Lower leg skin (tissue), 4 donors: ENCODE measurements at places on chromosomes 5 and 9.

DNA sequence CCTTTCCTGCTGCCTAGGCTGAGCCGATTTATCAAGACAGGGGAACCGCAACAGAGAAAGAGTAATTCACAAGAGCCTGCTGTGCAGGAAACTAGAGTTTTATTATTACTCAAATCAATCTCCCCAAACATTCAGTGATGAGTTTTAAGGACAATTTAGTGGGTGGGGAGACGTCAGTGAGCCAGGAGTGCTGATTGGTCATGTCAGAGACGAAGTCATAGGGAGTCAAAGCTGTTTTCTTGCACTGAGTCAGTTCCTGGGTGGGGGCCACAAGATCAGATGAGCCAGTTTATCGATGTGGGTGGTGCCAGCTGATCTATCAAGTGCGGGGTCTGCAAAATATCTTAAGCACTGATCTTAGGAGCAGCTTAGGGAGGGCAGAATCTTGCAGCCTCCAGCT, 19.0 kb downstream of the SNX24 start:
- no peak for DNase-seq

DNA sequence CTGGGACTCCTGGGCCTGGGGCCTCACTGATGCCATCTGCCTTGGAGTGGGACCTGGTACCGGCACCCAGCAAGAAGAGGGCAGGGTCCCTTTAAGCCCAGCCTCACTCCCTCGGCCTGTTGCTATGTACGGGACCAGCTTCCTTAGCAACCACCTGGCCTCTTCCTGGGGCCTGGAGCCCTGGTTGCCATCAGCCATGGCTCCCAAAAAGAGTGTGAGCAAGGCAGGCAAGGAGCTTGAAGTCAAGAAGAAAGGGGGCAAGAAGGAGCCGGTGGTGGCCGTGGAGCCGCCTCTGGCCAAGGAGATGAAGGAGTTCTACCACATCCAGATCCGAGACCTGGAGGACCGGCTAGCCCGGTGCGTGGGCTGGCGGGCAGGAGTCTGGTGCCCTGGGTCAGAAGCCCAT, at the start of gene CFAP157:
TSS of gene CFAP157 (plus strand) at position 153 of the 406 bp plus-strand sequence. CDS start at position 197, 44 bp downstream.
- DNase-seq = no peak

DNA sequence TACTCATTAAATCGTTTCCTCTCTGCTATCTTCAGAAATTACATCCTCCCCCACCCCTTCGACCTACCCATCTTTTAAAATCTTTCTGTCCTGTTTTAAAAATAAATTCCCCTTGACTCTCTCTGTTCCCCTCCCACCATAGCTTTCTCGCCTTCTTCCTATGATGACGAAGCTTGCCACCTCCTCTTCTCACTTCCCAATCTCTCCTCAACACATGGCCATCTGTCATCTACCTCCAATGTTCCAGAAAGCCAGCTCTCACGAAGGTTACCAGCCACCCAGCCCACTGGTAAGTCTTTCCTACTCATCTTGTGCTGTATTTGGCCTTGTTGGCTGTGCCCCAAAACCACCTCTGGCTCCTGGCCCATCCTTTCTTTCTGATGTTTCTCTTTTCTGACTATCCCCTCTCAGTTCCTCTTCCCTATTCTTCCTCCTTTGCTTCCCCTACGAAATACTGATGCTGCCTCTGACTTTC, 346.3 kb downstream of the ENC1 start:
- no peak for DNase-seq

DNA sequence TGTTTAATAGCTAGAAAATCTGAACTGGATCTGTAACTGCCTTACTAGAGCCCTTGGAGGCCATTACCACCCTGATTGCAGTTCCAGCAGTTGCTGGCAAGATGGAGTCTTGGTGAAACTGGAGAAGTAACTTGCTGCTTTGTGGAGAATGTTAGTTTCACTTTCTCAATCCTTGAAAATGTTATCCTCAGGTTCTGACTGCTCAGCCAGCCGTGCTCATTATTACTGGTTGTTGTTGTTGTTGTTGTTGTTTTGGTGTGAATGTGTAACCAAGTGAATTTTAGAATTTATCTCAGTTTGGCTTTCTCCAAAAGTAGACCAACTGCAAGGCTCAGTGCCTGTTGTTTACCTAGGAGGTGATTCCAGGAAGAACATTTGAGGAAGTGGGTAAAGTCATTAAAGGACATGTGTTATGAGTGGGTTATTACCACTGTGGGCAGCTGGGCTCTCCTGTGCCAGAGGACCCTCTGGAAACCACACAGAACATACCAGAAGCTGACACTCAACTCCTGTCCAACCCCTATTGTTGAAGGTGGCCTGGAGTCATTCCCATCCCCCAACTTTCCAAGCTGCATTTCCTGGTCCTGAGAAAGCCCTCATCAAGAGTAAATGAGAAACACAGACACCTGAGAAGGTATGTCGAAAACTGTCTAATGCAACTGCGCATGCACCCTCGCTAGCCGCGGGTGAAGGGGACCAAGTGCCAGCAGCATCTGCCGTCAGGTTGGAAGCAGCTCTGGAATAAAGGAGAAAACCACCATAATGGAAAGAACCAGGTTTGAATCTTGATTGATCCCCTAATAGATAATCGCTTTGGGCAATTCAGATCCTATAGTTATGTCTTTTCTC, 111.6 kb downstream of the CMYA5 start:
- no peak for DNase-seq

GRCh38 chr5:149679876-149680809, 50.0 kb upstream of the PPARGC1B start:
- no peak for DNase-seq
